ENCODE measurements at places on chromosomes 6 and 20.

DNA sequence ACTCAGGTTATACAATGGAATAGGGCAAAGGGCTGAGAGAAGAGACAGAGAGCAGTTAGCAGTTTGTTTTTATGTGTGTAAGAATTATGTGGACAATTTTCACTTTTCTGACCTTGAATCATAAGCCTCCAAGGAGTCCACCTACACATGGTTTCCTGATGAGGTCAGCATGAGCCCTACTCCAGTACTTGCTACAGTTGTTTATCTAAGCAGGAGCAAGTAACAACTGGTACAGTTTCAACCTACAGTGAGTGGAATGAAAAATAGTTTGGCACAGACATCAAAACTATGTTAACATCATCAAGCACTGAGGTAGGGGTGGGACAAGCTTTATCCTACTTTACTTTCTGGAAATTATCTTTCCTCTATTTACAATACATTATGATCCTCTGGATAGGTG lies 426.7 kb upstream of the ID4 start:
- H3K4me3 ChIP-seq = no peak overlapping the region
- no peaks in the 10 kb centered on the region for H3K27me3 ChIP-seq
- H3K27ac ChIP-seq = no peak overlapping the region
- H3K4me1 ChIP-seq = no peaks in the 10 kb centered on the region
- no peak for DNase-seq

- no peak for DNase-seq
- peaks cover 8% of the 10 kb centered on the region for H3K4me1 ChIP-seq
- peaks cover 9% of the 10 kb centered on the region for H3K27me3 ChIP-seq
- H3K27ac ChIP-seq = no peak overlapping the region
- H3K4me3 ChIP-seq = no peak overlapping the region
- H3K36me3 ChIP-seq = no peaks in the 10 kb centered on the region
These were observed 8.4 kb downstream of the PI3 start for GRCh38 chr20:45183084-45183483.

DNA sequence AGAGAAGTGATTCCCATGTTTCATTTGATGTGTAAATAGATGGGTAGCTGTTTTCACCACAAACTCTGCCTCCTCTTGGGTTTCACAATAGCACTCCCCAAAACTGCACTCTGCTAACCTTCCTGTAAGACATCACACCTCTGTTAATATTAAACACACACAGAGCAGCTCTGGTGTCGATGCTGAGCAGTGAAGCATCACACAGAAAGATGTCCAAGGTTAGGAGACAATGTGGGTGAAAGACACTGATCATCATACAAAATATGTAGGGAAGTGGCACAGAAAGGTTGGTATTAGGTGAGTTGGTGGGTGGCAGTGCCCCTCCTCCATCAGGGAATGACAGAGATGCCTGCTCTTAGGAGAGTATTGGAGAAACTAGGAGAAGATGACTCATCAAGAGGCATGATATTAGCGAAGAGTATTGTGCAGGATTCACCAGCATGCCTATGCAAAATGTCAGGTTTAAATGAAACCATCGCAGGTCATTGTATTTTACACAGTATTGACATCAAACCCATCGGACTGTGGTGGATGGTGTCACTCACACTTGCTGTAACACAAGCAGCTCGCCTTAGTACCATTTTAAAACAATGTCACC lies 199.7 kb downstream of the TBXT start:
- no peak overlapping the region for H3K27ac ChIP-seq
- no peaks in the 10 kb centered on the region for H3K27me3 ChIP-seq
- H3K36me3 ChIP-seq = no peaks in the 10 kb centered on the region
- no peaks in the 10 kb centered on the region for H3K4me1 ChIP-seq
- no peak for DNase-seq

- H3K36me3 ChIP-seq = no peaks in the 10 kb centered on the region
- peaks cover 7% of the 10 kb centered on the region for H3K27me3 ChIP-seq
- H3K4me1 ChIP-seq = no peaks in the 10 kb centered on the region
- no peak overlapping the region for H3K4me3 ChIP-seq
- H3K27ac ChIP-seq = no peak overlapping the region
These were observed 4.1 kb downstream of the ANGPT4 start for GRCh38 chr20:911882-912600.

GRCh38 chr6:86706449-86706848 lies 230.9 kb upstream of the HTR1E start:
- no peaks in the 10 kb centered on the region for H3K36me3 ChIP-seq
- no peaks in the 10 kb centered on the region for H3K27me3 ChIP-seq
- no peak for DNase-seq
- H3K4me3 ChIP-seq = no peak overlapping the region
- H3K27ac ChIP-seq = no peak overlapping the region

- no peaks in the 10 kb centered on the region for H3K27me3 ChIP-seq
- H3K36me3 ChIP-seq = no peaks in the 10 kb centered on the region
- no peak overlapping the region for H3K27ac ChIP-seq
- H3K4me3 ChIP-seq = no peak overlapping the region
These were observed 722.9 kb upstream of the AGPAT4 start for GRCh38 chr6:161996783-161997182.

GRCh38 chr20:52457826-52458225 lies 266.2 kb upstream of the ZFP64 start:
- H3K4me3 ChIP-seq = no peak overlapping the region
- H3K27ac ChIP-seq = no peak overlapping the region
- no peaks in the 10 kb centered on the region for H3K27me3 ChIP-seq
- no peaks in the 10 kb centered on the region for H3K36me3 ChIP-seq

DNA sequence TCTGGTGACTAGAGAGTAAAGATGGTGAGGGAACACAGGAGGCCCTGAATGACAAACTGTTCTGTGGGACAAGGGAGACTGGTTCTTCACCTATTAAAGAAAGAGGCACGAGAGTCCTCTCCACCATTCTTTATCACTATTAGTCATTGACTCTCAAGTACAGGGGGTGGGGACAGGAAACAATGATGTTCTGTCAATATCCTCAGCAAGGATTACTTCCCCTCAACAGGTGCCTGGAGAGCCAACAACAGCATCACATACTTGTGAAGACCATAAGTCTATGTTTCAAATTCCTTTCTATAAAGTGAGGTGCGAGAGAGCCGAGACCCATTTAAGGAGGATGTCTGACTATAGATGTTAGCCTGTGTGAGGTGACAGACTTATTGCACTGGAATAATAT lies 72.4 kb upstream of the TBC1D7 start:
- no peak overlapping the region for H3K27ac ChIP-seq
- peaks cover 5% of the 10 kb centered on the region for H3K4me1 ChIP-seq
- H3K27me3 ChIP-seq = peaks cover 3% of the 10 kb centered on the region
- no peak for DNase-seq
- no peaks in the 10 kb centered on the region for H3K36me3 ChIP-seq

GRCh38 chr6:110933912-110934311 lies 24.6 kb upstream of the GTF3C6 start:
- H3K36me3 ChIP-seq = no peaks in the 10 kb centered on the region
- no peak for DNase-seq
- peaks cover 14% of the 10 kb centered on the region for H3K4me1 ChIP-seq
- no peaks in the 10 kb centered on the region for H3K27me3 ChIP-seq
- no peak overlapping the region for H3K27ac ChIP-seq

GRCh38 chr6:87671555-87672029 lies 30.4 kb downstream of the AKIRIN2 start:
- H3K36me3 ChIP-seq = peaks cover 70% of the 10 kb centered on the region
- H3K4me3 ChIP-seq = no peak overlapping the region
- H3K27me3 ChIP-seq = no peaks in the 10 kb centered on the region
- H3K27ac ChIP-seq = no peak overlapping the region
- DNase-seq = no peak

- no peak overlapping the region for H3K4me3 ChIP-seq
- no peak overlapping the region for H3K27ac ChIP-seq
- no peaks in the 10 kb centered on the region for H3K36me3 ChIP-seq
- no peaks in the 10 kb centered on the region for H3K4me1 ChIP-seq
These were observed 26.8 kb upstream of the SLC35B3 start for GRCh38 chr6:8462169-8462568.

- H3K27me3 ChIP-seq = no peaks in the 10 kb centered on the region
- no peaks in the 10 kb centered on the region for H3K36me3 ChIP-seq
- no peak overlapping the region for H3K4me3 ChIP-seq
- DNase-seq = no peak
- H3K27ac ChIP-seq = no peak overlapping the region
These were observed 570.2 kb downstream of the PRKN start for GRCh38 chr6:162157167-162157870.

Measured in activated CD4-positive, alpha-beta memory T cell treated with anti-CD3 and anti-CD28 coated beads, Interleukin-2, amount 10 ng/mL, durations not matched to agents 7 days and 5 days (primary cell).